ENCODE measurements at places on chromosomes 16 and 17.
A peak's percentile ranks its signal among the peaks of the same experiment; 100 is the strongest.

DNA sequence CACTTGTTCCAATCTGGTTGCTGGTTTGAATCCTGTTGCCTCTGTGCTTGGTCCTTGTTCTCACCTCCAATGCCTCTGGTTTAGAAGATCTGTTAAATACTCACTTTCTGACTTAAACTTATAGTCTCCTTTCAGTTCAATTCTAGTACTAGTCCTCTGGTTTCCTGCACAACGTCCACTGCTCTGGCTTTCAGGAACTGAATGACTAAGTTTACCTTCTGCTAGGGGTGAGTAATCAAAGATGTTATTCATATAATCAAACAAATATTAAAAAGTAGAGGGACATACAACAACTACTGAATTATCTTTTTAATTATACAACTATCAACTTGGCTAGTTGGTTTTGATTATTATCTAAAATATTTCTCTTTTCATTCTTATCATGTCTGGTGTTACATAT is 496.4 kb upstream of the TOM1L1 start:
- DNase-seq, result no peak

GRCh38 chr17:78921437-78921971 is 3.7 kb downstream of the TIMP2 start:
- DNase-seq, result no peak

DNA sequence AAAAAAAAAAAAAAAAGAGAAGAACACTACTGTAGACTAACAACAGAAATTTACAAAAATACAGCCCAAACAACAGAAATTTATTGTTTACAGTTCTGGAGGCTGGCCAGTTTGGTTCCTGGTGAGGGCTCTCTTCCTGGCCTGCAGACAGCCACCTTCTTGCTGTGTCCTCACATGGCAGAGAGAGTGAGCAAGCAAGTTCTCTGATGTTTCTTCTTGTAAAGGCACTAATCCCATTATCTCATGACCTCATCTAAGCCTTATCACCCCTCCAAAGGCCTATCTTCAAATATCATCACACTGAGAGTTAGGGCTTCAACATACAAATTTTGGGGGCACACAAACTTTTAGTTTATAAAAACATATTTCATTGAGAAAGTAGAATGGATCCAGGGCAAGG is 7.3 kb downstream of the ARSG start:
- DNase-seq, result no peak

DNA sequence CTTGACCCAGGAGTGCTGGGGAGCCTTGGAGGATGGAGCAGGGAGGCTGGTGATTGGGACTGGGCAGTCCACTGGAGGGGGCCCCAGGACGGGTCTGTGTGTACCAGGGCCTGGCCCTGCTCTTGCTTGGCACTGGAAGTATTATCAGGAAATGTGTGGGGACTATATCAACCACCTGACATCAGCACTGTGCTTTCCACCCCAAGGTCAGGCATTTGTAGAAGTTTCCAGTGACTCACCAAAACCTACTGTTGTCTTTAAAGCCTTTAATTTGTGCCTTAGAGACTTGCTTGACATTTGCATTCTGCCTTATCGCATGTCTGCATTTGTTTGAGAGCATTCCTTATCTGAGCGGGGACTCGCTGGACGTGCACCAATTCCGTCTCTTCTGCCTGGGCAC is 323.1 kb downstream of the FOXL1 start:
- no peak for DNase-seq

DNA sequence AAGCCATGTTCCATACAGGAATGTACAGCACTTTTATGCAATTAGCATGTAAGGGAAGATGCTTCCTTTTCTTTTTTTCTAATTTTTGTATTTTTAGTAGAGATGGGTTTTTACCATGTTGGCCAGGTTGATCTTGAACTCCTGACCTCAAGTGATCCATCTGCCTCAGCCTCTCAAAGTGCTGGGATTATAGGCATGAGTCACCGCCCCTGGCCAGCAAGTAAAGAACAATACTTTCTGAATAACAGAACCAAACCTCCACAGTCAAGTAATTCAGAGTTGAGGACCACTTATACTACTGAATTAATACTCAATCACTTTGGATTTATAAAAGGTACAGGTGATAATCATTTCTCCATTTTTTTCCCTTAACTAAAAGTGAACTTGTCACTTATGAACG is 13.0 kb downstream of the C16orf87 start:
- no peak for DNase-seq

GRCh38 chr17:29546830-29547229 is 20.0 kb downstream of the ABHD15 start:
- no peak for DNase-seq

- no peak for DNase-seq
These were observed 37.9 kb downstream of the NUP88 start for GRCh38 chr17:5381542-5381941.

- peak; percentile 73 for DNase-seq
These were observed 2.0 kb downstream of the KLHL11 start for GRCh38 chr17:41863074-41863848.

DNA sequence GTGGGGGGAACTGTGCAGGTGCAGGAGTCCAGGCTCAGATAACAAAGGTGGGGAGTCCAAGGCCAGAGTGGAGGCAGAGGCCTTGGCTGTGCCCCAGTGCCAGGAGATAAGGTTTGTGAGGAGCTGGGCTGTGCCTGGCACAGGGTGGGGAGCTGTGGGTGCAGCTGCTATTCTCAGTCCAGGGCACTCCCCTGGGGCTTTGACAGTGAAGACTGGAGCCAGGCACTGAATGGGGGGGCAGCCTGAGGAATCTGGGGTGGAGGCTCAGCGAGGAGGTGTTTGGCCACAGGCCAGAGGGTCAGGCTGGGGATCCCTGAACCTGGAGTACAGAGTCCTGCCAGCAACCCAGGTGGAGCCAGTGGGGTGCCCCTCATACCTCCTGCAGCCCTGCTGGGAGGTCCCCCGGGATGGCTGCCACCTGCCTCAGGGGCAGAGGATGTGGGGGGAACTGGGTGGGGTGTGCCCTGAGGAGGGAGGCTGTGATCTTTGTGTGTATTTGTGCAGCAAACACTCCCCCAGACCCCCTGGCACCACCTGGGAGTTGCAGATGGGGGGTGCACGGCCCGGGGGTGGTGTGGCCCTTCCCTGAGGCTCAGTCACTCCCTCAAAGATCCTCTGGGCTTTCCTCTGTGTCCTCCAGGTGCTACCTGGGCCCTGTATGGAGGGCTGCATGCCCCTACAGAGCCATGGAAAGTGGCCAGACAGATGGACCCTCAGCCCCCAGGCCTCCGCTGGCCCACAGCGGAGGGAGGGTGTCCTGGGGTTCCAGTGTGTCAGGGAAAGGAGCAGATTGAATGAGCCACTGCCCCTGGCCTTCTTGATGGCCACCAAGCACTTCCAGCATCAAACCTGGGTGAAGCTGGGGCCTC is 44.5 kb upstream of the SMPD3 start:
- DNase-seq, result no peak

GRCh38 chr16:57999971-58000705 is at the start of gene ZNF319:
TSS of gene ZNF319 (minus strand) at chr16:58000672. CDS start at chr16:57998265, 2,407 bp downstream.
- DNase-seq, result peak; percentile 50

DNA sequence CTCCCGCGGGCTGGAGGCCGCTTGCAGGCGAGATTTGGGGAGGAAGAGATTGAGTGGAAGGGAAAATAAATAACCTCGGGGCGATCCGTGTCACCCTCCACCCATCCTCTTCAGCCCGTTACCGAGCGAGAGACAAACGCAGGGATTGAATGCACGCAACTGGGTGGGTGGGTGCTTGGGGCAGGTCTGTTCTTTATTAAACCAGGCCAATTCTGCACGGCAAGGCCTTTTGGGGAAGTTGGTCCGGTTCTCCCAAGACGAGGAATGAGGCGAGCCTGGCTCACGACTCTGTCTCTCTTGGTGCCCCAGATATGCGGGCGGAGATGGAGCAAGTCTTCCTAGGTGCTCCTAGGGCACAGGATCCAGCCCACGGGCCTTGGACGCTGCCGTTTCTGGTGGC is 396 bp upstream of the HOXB7 start:
- no peak for DNase-seq

DNA sequence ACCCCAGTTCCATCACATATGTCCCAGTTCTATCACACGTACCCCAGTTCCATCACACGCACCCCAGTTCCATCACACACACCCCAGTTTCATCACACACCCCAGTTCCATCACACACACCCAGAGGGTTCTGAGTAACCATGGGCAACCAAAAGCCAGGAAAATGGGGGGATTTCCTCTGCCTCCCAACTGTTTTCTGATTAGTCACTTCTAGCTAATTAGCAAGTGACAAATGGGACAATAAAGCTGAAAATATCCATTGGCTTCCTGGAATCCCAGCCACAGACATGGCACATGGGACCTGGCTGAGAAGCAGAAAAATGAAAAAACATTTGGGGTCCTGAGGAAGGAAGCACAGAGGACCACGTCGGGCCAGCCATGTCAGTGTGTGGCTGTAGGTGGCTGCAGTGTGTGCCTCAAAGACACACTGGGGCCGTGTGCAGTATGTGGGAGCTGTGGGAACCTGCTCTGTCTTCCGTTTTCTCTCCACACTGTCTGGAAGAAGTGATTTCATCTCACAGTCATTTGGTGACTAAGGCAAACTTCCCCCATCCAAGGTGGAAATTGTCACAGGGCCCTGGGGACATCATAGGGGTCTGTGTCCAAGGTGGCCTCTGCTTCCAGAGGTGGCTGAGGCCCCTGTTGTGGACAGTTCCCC is 106.7 kb downstream of the CMIP start:
- DNase-seq, result peak; percentile 43

DNA sequence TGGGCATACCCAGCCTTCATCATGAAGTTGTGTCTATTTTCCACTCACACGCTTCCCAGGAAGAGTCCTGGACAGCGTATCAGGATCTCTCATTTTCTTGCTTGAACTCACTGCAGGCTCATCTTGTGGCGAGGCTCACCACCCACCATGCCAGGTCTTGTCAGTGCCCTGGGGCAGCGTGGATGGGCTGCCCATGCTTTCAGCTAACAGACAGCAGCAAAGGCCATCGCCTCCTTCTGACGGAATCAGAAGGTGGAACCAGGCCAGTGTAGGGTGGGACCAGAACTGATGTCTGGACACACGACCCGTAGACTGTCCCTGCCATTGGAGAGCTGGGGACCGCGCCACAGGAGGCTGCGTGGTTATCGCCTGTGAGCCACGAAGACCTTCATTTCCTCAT is 169.4 kb downstream of the FOXL1 start:
- DNase-seq, result no peak

DNA sequence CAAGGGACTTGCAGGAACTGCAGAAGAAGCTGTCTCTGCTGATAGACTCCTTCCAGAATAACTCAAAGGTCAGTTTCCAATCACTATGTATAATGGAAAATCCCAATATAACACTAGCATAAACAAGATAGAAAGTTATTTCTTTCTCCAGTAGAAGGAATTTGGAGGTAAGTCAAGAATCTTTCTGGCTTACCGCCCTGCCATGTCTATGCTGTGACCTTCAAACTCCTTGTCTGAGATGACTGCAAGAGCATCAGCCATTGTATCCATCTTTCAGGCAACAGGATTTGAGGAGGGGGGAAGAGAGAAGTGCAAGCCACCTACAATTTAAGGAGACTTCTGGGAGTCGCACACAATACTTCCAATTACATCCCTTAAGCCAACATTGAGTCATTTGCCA is 2.7 kb downstream of the LDAF1 start:
- DNase-seq, result no peak

DNA sequence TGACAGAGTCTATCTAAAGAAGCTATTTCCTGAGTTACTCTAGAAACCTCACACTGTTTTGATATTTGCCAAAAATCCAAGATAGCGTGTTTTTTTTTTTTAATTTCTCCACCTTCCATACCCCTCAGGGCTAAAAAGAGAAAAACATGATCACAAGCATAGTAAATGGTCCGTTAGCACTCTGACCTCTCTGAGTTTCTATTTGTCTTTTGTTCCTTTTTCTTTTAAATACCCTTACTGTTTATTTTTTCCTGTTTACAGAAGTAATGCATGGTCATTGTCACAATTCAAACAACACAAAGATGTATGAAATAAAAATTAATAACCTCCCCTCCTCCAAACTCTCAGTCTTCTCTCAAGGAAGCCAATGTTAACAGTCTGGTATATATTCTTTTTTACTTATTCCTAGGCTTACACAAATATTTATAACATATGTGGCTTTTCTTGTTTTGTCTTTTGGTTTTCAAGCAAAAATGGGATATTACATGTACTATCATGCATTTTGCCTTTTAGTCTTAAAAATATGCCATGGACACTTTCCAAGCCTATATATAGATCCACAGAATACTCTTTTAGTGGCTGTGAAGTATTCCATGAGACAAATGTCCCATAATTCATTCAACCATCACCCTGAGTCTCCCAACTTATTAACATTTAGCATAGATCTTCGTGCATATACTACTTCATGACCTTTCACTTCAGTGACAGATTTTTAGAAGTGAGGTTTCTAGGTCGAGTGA is 3.1 kb downstream of the SKAP1 start:
- no peak for DNase-seq

DNA sequence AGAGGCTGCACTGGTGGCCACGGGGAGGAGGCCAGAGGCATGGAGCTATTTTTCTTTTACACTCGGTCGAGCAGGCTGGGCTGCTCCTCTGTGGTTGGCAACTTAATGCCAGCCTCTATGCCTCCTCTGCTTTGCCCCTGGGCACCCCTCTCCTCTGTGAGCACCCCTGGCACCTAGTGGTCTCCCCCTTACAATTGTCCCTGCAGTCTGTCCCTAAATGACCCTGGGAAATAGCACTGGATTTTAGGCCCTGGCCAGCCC is 27.0 kb downstream of the LRRC75A start:
- no peak for DNase-seq

DNA sequence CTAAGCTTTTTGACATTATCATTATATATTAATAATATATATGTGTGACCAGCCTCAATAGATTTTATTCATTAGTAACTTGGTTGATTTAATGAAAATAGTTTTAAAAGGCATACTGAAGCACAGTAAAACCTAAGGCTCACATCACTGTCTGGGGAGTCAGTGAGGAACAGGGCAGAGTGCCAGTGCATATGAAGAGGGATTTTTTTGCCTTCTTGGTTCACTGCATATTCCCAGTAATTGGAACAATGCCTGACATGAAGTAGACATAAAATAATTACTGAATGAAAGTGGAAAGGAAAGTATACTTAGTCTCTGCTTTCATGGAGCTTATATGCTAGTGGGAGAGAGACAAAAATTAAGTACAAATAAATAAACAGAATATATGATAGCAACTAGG is 81.1 kb downstream of the FTO start:
- no peak for DNase-seq

- DNase-seq, result no peak
These were observed 256.2 kb downstream of the FOXL1 start for GRCh38 chr16:86834451-86835035.

DNA sequence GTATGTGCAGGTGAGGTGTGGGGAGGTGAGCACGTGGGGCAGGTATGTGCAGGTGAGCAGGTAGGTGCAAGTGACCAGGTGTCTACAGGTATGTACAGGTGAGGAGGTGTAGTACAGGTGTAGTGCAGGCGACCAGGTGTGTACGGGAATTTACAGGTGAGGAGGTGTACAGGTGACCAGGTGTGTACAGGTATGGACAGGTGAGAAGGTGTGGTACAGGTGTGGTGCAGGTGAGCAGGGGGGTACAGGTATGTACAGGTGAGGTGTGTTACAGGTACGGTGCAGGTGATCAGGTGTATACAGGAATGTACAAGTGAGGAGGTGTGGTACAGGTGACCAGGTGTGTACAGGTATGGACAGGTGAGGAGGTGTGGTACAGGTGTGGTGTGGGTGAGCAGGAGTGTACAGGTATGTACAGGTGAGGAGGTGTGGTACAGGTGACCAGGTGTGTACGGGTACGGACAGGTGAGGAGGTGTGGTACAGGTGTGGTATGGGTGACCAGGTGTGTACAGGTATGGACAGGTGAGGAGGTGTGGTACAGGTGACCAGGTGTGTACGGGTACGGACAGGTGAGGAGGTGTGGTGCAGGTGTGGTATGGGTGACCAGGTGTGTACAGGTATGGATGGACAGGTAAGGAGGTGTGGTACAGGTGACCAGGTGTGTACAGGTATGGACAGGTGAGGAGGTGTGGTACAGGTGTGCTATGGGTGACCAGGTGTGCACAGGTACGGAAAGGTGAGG is 12.8 kb upstream of the DBNDD1 start:
- DNase-seq, result no peak
